ENCODE measurements at places on chromosomes 16 and 17.

DNA sequence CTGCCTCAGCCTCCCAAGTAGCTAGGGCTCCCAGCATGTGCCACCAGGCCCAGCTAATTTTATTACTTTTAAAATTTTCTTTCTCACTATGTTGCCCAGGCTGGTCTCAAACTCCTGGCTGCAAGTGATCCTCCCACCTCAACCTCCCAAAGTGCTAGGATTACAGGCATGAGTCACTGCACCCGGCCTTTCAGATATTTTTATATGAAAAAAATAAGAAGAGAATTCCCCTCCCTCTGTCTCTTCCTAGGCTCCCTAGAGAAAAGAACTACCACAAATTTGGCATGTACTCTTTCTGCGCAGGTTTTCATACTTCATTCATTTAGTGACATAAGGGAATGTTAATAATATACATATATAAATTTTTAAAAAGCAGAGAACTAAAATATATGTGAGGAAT lies 21.7 kb upstream of the SMURF2 start:
- no peak for DNase-seq

DNA sequence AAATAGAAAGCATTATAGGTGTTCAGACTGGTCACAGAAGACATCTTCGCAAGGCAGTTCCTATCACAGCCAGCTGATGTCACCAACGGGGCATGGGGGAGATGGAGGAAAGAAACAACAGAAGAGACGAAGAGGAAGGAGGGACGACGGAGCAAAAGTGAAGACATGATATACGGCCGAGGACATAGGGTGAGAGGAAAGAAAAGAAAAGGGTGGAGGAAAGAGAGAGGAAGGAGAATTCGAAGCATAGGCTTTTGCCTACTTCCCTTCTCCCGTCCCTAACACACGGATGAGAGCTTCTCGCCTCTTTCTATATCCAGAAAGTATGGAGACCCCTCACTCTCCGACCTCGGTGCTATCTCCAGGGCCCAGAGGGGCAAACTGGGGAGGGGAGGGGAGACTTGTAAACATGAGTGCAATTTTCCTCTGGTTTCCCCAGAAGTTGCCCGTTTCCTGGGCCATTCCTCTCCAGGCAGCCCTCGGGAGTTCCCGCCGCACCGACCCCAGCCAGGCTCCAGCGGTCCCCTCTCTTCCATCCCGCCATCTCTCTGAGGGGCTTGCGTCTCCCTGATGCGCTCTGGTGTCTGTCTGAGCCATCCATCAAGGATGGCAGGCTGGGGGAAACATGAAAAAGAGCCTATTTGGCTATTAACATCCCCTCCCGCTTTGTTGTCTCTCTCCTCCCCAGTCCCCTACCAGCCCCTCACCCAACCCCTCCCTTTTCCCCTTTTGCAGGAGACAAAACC lies 26.0 kb downstream of the COPZ2 start:
- peak; percentile 25 for DNase-seq

DNA sequence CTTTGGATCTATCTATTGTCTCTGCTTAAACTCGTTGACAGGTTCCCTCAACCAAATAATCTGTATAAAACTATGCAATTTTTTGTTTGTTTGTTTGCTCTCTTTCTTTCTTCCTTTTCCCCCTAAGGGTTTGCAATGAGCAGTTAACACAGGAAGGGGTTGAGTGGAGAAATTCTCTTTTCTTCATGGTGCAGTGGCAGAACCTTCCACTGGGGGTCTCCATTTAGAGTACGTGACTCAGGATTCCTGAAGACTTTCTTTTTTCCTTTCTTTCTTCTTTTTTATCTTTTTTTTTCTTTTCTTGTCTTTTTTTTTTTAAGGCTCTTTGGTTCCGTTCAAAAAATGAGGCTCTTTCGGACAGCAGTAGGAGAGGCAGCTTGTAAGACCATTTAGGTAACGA lies 19.5 kb upstream of the RBFOX1 start:
- no peak for DNase-seq

DNA sequence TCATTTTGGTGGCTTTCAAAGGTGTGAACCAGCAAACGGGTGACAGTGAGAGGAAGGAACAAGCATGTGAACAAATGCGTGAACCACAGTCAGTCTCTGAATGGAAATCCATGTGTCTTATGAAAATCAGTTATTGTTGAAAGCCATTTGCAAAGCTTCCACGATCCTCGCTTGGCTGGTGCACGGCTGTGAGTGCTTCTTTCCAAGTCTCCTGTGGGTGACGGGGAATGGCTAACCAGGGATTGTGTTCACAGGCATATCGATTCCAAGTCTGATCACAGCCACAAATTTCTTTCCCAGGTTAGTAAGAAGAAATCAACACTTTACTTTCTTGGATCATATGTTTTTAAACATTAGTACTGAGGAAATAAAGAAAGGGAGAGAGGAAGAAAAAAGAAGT lies 556.9 kb upstream of the RBFOX1 start:
- DNase-seq: no peak

- DNase-seq: no peak
Measured at GRCh38 chr16:66886914-66887313, 6.6 kb downstream of the PDP2 start.

DNA sequence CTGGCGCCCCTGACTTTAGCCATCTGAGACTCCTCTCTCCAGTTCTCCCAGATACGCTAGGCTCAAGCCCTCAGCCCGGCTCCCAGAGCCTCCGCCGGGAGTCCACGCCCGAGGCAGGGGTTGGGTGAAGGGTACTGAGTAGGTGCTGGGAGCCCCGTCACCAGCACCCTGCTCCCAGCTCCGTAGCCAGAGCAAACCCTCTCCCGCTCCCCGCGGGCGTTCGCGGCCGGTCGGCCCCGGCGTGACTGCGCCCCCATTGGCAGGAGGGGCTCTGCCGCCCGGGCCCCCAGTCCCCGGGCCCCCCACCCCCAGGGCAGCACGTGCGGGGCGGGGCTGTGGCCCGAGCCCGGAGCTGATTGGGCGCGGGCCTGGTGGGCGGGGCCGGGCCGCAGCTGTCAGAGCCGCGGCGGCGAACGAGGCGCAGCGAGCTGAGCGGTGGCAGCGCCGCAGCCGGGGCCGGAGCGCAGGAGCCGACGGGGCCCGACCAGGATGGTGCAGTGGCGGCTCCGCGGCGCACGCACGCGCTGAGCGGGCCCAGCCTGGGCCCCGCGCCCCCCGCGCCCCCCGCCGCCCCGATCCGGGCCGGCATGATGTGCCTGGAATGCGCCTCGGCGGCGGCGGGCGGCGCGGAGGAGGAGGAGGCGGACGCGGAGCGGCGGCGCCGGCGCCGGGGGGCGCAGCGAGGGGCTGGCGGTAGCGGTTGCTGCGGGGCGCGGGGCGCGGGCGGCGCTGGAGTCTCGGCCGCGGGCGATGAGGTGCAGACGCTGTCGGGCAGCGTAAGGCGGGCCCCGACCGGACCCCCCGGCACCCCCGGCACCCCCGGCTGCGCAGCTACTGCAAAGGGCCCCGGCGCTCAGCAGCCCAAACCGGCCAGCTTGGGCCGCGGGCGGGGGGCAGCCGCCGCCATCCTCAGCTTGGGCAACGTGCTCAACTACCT lies at the start of gene SPNS2:
Gene SPNS2, plus strand, starts transcription at position 421 of the 937 bp plus-strand sequence. Its CDS starts 167 bp downstream, at position 588.
- peak; percentile 67 for DNase-seq

- DNase-seq: peak; percentile 18
Measured at GRCh38 chr16:57999971-58000705, at the start of gene ZNF319. Gene ZNF319 (minus strand): TSS chr16:58000672. CDS start chr16:57998265, 2,407 bp downstream.

GRCh38 chr17:12316021-12316420 lies 295.3 kb downstream of the MAP2K4 start:
- no peak for DNase-seq

- DNase-seq: peak; percentile 36
Measured at GRCh38 chr16:324451-325334, 27.8 kb downstream of the AXIN1 start.

GRCh38 chr17:73641826-73642600 lies 2.2 kb downstream of the SDK2 start:
- no peak for DNase-seq

- no peak for DNase-seq
Measured at GRCh38 chr17:41538565-41538991, 10.5 kb upstream of the KRT19 start.

- DNase-seq: no peak
Measured at GRCh38 chr16:1557074-1557473, 23.6 kb downstream of the TMEM204 start.

GRCh38 chr17:64470625-64471024 lies 21.7 kb downstream of the MILR1 start:
- DNase-seq: no peak

All from stimulated activated CD4-positive, alpha-beta T cell treated with anti-CD3 and anti-CD28 coated beads, Interleukin-12 subunit alpha, Interleukin-12 subunit beta, amount 100 ng/mL, for 4 hours (primary cell).